OCI-LY7 (cell line): ENCODE measurements at places on chromosomes 4 and X.

DNA sequence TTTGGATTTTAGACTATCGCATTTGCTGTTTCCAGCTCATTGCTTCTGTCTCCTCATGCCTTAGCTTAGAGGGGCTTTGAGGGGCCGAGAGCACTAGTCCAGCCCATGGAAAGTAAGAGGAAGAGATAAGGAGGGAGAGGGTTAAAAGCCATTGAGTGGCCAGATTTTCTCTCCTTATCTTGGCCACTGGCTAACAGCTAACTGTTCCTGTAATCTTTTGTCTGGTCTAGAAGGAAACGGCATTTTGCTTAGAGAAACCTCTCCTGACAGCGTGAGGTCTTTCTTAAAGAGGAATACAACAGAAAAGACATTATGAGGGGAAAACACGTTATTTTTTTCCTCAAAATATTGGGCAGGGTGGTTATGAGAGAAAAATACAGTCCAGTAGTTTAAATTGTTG, 7.9 kb downstream of the GPR101 start:
- DNase-seq = no peak

GRCh38 chr4:173852775-173853174, 322.7 kb upstream of the HAND2 start:
- DNase-seq = no peak

DNA sequence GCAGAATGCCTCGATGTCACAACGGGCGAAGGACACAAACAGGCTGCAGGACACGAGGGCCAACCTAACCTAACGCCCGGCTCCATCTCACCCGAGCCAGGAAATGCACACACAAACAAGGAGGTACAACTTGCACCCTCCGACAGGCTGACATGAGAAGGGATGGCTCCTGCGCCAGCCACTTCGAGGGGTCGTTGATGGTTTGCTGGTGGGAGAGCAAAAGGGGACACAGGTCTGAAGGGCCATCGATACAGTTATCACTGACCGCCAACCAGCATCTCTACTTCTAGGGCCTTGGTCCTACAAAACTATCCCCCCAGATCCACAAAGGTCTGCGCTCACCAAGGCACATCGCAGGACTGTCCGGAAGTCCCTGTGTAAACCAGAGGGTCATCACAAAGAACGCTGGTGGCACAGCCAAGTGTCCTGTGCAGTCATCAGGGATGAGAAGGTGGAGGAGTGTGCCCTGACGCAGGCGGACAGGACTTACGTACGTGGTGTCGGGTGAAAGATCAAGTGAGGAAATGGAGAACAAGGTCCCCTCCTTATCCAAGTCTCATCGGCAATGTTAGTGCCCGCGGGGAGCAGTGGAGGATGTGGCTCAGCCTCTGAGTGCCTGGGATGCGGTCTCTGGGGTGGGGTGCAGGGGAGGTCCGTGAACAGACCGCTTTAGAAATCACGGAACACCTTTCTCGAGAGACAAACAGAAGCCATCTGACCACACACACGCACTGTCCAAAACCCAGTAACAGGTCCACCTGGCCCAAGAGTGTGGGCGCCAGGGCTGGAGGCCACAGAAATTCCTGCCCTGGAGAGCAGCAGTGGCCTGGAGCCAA, 7.0 kb downstream of the MXD4 start:
- no peak for DNase-seq

DNA sequence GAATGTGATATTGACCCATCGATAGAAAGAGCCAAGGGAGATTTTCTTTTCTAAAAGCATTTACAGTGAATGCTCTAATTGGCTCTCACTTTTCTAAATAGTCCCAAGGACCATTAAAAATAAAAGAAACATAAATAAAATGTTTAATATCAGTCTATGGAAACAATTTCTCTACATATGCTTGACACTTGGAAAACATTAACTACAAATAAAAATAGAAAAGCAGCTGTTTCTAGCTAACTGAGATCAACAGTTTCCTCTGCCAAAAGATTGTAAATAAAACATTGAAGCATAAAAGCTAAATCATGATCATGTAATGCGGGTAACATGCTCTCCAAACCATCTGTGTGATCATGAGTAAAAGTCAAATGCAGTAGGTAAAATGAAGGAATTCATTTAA, 49.7 kb downstream of the CORIN start:
- no peak for DNase-seq

DNA sequence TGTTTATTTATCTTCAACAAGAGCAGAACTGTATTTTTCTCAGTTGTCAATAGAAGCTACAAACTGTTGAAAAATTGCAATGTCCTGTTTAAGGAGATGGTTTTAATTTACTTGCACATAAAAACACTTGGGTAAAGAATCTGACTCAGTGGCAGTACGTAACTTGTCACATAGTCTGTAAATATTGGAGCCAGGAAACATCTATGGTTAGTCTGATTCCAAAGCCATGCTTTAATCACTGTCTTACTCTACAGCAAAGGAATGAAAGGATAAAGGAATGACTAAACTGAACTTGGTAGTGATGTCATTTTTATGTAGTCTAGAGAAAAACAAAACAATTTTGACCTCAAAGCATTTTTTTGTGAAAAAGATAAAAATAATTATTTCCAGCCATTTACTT, 537.2 kb downstream of the STIM2 start:
- no peak for DNase-seq
